ENCODE measurements at places on chromosomes 4 and X.

DNA sequence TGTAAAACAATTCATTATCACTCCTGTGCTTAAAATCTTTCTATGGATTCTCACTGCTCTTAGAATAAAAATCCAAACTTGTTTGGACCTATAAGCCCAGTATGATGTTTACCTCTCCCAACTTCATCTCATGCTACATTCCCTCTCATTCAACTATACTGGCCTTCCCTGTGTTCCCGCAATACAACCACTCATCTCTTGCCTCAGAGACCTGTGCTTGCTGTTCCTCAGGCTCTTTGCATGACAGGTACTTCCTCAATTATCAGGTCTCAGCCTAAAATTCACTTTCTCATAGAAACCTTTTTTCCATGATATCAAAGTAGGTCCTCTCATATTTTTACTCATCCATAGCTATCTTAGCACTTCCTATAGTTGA lies 71.7 kb downstream of the ENOX2 start:
- no peak for DNase-seq

DNA sequence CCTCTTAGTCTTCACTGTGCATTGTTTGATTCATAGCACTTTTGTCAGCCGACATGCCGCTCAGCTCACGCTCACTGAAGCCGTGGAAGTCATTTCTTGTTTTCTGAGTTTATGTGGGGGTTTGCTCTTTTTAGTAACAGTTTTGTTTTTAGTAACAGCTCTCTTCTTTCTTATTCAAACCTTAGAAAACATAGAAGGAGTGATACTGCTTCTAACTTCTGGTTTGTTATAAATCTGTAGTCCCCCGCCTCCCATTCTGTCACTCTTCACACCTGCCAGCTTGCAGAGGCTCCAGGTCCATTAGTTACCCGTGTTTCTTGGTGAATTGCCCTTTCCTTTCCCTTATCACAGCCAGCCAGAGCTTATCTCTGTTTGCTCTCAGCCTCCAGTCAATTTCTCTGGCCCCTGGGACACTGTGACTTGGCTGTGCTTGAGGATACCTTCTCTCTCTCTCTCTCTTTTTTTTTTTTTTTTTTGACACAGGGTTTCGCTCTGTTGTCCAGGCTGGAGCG lies 50.5 kb downstream of the GRK4 start:
- no peak for DNase-seq

GRCh38 chrX:30762755-30763154 lies 109.5 kb downstream of the GK start:
- no peak for DNase-seq

DNA sequence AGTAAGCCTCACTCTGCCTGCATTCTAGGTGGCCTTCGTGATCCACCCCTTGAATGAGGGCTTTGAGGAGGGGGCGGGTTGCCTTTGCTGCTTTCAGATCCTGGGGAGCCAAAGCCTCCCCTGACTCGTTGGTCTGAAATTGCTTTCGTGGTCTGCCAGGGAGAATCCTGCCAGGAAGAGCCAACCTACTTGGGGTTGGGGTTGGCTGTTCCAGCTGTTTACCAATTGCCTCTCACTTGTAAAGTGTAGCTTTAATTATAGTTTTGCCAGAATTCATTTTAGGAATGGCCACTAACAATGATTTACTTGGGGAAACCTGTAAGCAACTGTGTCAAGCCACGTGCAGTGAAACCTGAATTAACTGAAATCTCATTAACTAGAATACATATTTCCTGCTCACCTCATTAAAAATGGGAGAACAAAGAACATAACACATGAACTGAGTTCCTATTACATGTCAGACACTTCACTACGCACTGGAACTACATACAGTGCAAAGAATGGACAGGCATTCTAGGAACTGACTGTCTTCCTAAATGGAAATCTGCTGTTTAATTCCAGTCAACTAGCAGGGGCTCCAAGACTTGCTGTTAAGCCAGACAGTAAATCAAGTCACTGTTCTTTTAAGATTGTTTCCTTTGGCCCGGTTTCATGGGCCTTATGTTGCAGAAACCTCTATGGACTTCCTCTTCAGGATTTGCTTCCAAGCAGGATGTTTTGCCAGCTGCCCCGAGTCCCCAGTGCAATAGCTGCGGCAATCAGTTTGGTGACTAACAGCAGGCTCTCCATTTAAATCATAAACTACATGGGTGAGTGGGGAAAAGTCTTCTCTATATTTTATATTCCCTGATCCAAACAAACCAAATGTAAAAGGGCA lies 16.4 kb upstream of the NKRF start:
- DNase-seq = no peak

GRCh38 chr4:15996773-15997172 lies 33.8 kb upstream of the FGFBP2 start:
- DNase-seq = no peak

DNA sequence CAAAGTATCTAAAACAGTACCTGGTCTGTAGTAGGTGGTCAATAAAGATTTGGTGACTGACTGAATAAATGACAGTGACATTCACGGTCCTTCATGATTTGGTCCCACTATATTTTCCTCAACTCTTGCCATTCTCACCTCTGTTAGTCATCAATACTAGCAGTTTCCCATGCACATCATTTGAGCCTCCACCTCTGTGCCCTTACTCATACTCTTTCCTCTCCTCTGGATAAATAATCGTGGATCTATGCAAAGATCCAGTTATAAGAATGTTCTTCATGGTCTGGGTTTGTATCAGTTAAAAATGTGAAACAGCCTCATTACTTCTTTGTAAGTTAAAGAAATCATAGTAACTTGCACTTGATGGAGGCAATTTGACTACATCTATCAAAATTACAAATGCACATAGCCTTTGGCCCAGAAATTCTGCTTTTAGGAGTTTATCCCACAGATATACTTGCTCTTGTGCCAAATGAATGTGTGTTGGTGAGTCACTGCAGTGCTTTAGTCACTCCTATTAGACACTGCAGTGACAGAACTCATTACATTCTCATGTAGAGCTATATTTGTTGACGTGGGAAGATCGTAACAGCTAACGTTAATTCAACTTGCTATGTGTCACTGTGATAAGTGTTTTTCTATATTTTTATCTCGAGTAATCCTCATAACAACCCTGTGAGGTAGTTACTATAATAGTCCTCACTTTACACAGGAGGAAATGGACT lies 121.9 kb upstream of the SMIM10 start:
- no peak for DNase-seq

- no peak for DNase-seq
Measured at GRCh38 chrX:134013092-134013497, 27.7 kb upstream of the GPC3 start.

- no peak for DNase-seq
Measured at GRCh38 chrX:20585782-20586181, 319.1 kb upstream of the RPS6KA3 start.

- DNase-seq = no peak
Measured at GRCh38 chr4:154276496-154276895, 215.1 kb downstream of the DCHS2 start.

GRCh38 chr4:61397174-61397573 lies 197.0 kb downstream of the ADGRL3 start:
- DNase-seq = no peak

GRCh38 chrX:107451731-107452130 lies 2.3 kb downstream of the FRMPD3 start:
- no peak for DNase-seq

DNA sequence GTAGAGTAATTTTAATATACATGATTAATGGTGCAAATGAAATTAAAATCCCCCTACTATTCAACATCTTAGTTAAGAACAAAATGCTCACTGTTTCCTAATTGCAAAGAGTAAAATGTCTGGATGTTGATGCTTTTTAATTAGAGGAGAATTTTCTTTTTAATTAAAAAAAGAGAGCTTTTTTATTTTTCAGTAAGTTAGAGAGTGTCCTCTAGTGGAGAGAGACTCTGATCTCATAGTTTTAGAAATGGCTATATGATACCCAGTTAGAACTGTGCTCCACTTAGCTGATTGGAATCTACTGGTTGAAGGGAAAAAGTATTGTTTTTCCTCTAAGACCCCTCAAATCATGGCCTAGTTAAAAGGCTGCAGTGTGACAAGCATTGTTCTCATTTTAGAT lies 312.0 kb upstream of the MAGEB2 start:
- no peak for DNase-seq

- no peak for DNase-seq
Measured at GRCh38 chr4:65370709-65371108, 299.6 kb downstream of the EPHA5 start.

GRCh38 chrX:17629519-17629918 lies 107.8 kb upstream of the SCML1 start:
- DNase-seq = no peak

DNA sequence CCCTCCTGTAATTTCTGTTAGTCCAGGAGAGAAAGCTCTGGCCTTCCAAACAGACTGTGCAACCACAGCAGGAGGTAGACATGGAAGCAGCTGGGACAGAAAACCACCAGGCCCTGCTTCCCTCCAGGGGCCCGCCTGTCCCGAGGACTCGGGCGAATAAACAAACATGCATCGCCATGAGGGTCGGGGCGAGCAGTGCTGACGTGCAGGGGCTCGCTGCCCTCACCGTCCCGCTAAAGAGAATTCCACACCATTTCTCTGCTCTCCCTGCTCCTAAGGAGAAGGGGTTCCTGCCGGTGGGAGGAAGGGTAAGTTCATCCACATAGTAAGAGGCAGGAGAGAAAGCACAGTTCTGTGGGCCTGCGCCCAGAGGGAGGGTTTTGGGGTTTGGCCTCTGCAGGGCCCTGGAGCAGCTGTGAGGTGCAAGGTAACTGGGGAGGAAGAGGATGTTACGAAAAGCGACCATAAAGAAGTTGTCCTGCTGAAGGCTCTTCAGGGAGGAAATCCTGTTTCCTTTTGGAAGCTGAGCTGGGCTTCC lies 54.9 kb downstream of the WFS1 start:
- no peak for DNase-seq

GRCh38 chr4:2478229-2478628 lies 9.3 kb downstream of the RNF4 start:
- no peak for DNase-seq

- DNase-seq = no peak
Measured at GRCh38 chr4:10924274-10924673, 239.7 kb upstream of the CLNK start.

GRCh38 chrX:38672646-38673045 lies 111.3 kb downstream of the TSPAN7 start:
- DNase-seq = no peak

DNA sequence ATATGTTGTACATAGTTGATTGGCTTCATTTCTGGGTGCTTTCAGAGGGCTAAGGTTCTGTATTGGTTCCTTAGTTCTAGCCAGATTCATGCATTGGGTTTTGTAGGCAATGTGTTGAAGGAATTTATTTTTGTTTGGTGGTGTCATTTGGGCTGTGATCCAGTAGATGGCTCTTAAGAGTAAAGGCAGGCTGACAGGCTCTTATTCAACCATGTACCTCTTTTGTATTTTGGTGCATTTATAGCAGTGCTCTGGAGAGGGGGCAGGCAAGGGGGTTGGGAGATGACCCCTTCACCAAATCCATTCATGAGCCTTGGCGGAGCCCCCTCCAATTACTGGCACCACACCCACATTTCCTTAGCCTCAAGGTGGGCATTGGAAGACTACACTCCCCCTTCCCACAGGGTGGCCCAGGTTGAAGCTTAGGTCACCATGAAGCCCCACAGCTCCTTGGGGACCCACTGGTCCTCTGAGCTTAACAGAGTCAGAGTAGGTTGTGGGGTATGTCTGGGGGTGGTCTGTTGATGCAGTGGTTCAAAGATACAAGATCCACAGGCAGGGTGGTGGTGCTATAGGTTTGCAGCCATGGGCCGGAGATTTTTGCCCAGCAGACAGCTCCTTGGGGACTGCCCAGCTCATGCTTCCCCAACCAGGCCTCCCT lies 143.0 kb upstream of the GNPDA2 start:
- no peak for DNase-seq

- DNase-seq = no peak
Measured at GRCh38 chr4:89111833-89112563, 665 bp downstream of the TIGD2 start.

DNA sequence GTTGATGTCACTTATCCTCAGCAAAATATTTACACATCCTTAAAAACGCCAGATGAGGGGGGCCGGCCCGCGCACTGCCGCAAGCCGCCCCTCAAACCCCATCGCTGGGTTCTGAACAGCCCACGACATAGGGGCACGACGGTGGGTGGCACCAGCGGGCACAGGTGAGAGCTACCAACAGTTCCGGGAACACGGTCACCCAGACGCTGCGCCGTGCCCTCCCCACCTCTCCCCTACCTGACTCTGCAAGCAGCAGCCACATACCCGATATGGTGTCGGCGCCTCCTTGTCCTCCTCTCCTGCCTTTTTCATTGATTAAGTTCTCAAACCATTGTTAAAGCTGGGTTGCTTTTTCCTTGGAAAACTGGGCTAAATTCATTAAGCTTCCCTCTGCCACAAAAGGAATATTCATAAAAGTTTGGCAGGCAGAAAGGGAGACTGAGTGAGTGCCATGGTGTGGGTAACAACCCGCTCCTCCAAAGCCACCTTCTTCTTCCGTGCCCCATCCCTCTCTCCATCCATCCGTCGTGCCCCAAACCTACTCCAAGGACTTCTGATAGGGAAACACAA lies 1.4 kb downstream of the RAI2 start:
- DNase-seq = no peak

DNA sequence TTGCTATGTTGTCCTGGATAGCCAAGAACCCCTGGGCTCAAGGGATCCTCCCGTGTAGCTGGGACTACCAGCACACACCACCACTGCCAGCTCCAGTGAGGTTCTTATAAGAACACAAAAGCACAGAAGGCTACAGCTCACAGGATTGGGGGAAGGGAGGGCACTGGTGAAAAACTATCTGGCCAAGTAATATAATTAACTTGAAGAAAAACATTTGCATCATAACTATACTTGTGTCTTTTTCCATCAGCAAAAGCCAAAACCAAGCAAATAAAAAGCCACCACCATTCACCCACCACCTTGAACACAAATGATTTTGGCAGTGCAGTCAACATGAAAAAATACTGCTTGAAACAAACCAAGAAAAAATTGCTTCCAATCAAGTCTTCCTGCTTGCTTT lies 188.2 kb downstream of the MAML3 start:
- DNase-seq = no peak

- no peak for DNase-seq
Measured at GRCh38 chrX:45517090-45517973, 316.7 kb upstream of the DIPK2B start.

DNA sequence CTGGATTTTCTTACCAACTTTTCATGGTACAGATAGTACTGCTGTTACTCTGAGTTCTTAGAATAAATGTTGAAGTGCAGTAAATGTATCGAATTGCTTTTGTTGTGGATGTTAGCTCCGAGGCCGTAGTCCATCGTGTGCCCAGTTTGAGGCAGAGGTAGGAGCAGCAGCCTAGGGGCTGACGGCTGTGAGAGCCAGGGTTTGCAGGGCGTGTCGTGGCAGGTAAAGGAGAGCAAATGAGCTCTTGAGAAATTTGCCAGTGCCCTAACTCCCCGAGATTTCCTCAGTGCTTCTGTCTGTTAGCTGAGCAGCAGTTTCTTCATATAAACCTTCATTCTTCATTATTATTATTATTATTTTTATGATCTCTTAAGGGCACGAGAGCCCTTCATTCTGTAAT lies 21.6 kb downstream of the PRIMPOL start:
- no peak for DNase-seq

DNA sequence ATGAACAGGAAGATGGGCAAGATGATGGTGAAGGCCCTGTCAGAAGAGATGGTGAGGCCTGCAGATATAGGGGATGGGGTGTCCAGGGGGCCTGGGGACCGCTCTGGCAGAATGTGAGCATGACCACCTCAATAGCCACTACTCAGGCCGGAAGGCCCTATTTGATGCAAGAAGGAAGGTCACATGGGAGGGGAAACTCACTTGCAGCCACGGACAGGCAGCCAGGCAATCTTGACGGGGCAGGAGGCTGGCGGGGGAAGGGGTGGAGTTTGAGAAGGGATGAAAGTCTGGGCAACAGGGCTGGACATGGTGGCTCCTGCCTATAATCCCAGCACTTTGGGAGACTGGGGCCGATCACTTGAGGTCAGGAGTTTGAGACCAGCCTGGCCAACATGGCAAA lies 8.8 kb downstream of the SASH3 start:
- DNase-seq = no peak

Data from stimulated activated CD8-positive, alpha-beta memory T cell treated with anti-CD3 and anti-CD28 coated beads, Interleukin-4, amount 100 ng/mL, for 4 hours (primary cell).